ENCODE measurements at places on chromosomes 6 and 20.

DNA sequence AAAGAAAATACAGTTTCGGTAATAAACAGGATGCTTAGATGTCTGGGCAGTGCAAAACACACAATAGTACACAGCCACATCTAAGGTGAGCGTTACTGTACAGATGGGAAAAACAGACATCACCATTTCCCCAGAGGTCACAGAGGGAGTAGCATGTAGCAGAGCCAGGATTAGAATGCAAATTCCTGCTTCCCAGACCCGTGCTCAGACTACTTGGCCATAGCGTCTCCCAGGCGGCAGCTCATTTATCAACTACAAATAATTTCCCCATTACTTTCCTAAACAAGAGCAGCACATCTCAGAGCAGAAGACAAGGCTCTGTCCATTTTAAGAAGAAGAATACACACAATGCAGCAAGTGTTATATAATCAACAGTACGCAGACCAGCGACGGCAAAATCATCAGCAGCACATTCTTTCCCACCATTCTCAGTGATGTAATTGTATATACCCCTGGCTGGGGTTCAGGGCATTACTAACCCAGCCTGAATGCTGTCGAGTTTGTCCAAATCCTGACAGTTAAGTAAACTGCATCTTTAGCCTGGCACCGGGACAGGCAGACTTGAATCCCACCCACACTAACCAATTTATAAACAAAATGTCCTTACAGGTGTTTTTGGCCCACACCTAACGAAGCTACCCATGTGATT, 61.9 kb downstream of the CNKSR3 start:
- peak; percentile 72 for DNase-seq

GRCh38 chr6:42696526-42697267, 25.7 kb downstream of the PRPH2 start:
- no peak for DNase-seq

DNA sequence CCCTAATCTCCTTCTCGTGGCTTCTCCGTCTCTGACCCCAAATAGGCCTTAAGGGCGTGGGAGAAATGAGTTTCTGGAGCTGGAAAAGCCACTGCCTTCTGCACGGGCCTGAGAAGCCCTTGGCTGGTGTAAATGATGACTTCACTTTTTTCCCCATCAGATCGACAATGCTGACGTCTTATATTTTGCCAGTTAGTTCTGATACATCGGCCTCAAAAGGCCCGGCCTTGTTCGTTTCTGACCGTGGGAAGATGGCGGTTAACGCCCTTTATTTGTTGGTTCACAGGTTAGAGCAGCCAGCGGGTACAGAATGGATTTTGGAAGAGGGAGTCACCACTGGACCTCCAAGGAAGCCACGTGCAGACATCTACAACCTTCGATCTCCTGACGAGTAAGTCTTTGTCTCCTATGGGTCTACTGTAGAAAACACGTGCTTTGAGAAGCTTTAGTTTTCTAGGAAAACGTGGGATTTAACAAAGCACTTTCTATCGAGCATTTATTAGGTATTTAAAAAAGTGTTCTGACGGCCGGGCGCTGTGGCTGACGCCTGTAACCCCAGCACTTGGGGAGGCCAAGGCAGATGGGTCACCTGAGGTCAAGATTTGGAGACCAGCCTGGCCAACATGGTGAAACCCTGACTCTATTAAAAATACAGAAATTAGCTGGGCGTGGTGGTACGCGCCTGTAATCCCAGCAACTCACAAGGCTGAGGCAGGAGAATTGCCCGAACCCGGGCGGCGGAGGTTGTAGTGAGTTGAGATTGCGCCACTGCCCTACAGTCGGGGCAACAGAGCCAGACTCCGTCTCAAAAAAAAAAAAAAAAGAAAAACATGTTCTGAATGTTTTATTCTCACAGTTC, 1.2 kb upstream of the ZNFX1 start:
- DNase-seq = no peak

DNA sequence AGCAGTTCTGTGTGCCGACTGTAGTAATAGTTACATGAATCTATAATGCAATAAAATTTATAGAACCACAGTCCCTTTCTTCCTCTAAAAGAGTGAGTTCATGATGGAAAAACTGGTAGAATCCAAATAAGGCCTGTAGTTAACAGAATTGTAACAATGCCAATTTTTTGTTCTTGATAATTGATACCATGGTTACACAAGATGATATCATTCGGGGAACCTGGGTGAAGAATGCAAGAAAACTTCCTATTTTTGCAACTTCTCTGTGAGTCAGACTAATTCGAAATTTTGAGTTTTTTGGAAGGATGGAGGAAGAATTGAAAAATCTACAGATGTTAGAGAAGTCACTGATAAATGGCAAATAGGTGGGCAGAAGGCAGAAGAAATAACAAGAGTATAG, 381.8 kb downstream of the CDKAL1 start:
- DNase-seq = no peak

GRCh38 chr6:163813979-163814493, 399.5 kb downstream of the QKI start:
- DNase-seq = no peak

GRCh38 chr6:119348096-119348747, 1.3 kb downstream of the MAN1A1 start:
- DNase-seq = no peak

GRCh38 chr6:117545161-117545595, 57.1 kb downstream of the GOPC start:
- DNase-seq = no peak

DNA sequence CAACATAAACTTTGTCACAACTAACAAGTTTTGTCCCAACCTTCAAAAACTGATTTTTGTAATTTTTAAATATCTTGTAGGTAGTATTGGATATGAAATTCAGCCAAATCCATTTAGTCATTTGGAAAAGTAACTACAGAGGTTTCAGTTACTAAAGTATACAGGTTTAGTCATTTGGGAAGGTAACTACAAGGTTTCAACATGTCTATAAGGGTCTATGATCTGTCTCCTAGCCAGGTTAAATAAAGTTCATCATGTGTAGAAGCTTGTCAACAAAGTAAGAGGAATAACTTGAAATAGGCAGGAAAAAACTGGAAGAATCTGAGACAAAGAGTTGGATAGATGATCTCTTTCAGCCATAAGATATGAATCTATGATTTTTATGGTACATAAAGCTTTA, 229.8 kb downstream of the COL12A1 start:
- DNase-seq = no peak

GRCh38 chr6:63415286-63415685, 95.5 kb upstream of the LGSN start:
- no peak for DNase-seq

DNA sequence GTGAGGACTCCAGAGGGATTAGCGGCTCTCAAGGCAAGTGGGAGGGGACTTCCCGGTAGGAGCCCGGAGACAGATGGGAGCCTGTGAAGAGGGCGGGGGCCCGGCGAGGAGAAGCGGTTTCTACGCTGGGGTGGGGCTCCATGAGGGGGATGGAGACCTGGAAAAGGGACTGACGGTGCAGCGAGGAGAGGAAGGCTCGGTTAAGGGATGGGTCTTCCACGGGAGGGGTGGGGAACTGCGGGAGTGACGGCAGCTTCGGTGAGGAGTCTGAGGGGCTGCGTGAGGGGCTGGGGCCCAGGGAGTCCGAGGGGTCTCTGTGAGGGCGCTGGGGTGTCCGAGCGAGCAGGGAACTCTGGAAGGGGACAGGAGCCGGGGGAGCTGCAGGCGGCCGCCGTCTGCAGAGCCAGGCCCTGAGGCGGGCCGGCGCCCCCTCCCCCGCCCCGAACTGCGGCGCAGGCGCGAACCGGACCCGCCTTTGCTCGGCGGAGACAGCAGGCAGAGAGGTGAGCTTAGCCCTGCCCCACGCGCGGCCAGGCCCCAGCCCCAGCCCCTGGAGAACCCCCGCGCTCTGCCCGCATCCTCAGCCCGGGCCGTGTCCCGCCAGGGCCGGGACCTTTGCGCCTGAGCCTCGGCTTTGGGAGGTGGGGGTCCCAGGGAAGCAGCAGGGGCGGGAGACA, at the start of gene NRSN2:
TSS of gene NRSN2 (plus strand) at position 472 of the 677 bp plus-strand sequence. CDS start 2,533 bp downstream, outside the sequence.
- DNase-seq = peak; percentile 91

- DNase-seq = peak; percentile 91
Measured at GRCh38 chr6:3742426-3743344, 8.8 kb downstream of the PXDC1 start.

GRCh38 chr6:7119272-7119801, 11.6 kb downstream of the RREB1 start:
- DNase-seq = peak; percentile 34

DNA sequence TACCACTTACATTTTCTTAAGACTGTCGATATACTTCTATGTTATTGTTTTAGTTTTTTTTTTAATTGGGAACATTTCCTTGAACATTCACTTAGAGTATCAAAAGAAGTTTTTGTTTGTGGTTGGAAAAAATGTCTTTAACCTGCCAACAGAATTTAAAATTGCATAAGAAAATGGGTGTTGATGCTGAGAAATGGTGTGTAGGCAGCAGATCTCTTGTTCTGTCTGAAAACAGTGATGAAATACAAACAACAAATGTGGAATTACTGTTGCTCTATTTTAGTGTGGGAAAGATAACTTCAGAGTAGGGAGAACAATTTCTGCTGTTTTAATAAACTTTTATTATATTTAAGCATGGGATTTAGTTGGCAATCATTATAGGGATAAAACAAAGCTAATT, 293.5 kb downstream of the CDKAL1 start:
- no peak for DNase-seq

DNA sequence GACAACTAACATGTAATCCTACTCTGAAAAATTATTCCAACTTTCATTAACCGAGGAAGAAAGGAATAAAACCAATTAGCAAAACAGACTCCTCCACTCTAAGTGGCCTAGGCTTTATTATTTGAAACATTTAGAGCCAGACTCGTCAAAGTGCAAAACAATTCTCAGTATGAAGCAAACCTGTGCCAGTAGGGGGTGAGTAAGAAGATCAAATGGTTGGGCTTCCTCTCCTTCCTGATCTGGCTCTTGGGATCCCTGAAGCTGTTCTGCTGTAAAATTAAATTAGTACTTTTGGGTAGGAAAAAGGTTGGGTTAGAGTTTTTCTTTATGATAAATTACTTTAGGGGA, 177.6 kb upstream of the MAN1A1 start:
- DNase-seq = no peak

GRCh38 chr6:30893001-30893591, 8.8 kb downstream of the DDR1 start:
- no peak for DNase-seq

- no peak for DNase-seq
Measured at GRCh38 chr20:62186887-62187866, 4.3 kb downstream of the MTG2 start.

GRCh38 chr6:1247056-1247455, 64.8 kb upstream of the FOXQ1 start:
- DNase-seq = no peak

GRCh38 chr6:31393932-31394331, 9.5 kb upstream of the MICA start:
- no peak for DNase-seq

GRCh38 chr6:33197431-33198048, 2.9 kb downstream of the RXRB start:
- DNase-seq = peak; percentile 74

DNA sequence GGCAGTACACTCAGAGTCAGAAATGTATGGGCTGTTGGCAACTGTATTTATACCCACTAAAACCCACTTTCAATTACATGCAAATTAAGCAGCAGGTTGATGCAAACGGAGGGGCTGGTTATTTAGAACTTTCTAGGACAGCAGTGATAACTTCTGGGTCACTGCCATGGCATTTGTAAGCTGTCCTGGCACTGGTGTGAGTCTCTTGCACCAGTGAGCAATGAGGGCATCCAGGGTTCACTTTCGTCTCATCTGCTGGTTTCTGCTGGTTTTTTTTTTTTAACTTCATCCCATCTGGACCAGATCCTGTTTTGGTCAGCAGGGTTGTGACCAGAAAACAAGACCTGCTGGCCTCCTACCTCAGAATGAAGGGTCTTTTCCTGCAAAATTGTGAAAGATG, 49.2 kb downstream of the CDH26 start:
- DNase-seq = no peak

DNA sequence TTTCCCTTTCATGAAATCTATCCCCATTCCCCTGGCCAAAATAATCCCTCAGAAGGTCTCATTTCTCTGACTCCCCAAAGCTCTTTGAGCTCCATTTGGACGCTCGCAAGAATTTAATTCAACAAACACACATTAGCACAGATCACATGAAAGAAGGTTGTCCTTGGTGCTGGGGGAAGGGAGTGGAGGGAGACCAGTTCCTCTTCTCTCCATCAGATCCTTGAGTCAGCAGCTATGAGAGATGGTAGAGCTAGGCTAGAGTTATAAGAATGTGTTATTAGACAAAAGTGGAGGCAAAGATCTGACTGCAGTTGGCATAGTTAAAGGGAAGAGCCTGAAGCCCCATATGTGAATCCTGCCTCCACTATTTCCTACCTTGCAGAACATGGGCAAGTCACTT, 184.2 kb upstream of the CDYL start:
- DNase-seq = no peak

GRCh38 chr20:63978319-63979228, 868 bp downstream of the SAMD10 start:
- DNase-seq = peak; percentile 36

- DNase-seq = no peak
Measured at GRCh38 chr6:116512734-116513133, 1.3 kb downstream of the CALHM5 start.

GRCh38 chr6:25918083-25918683, 12.3 kb downstream of the SLC17A2 start:
- DNase-seq = no peak

DNA sequence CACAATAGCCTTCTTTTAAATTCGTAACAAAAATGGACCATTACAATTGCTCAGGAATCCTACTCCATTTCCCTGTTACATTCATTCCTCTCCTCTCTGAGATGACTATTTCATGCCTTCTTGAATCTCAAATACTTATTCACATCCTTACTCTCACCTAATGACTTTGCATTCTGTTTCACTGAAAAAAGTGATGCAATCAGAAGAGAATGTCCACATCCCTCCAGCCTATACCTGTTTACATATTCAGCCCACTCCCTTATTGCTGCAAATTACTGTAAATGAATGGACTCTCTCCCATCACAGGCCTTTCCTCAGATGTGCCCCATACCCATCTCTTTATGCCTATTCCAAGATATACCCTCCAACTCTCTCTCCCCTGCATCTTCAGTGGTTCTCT, 8.6 kb downstream of the TAAR1 start:
- no peak for DNase-seq

GRCh38 chr20:24488064-24488799, 18.8 kb downstream of the SYNDIG1 start:
- no peak for DNase-seq
